ENCODE measurements at places on chromosomes 7 and 10. TPM values are rescaled to one million over a fixed set of nuclear protein-coding genes. Genes with fewer than 3 reads are reported as not detected.

Gene TUBAL3
- not detected for polyA plus RNA-seq

Gene FFAR4
- not detected for polyA plus RNA-seq

Gene HMX3
- not detected for polyA plus RNA-seq

Gene PRPF18
- polyA plus RNA-seq = 41.0 TPM

Gene TAS2R3
- polyA plus RNA-seq = not detected

Gene CUL2
- polyA plus RNA-seq = 26.5 TPM

Gene NUTM2A
- polyA plus RNA-seq = 0.13 TPM

Gene H2AZ2
- 202 TPM for polyA plus RNA-seq

Gene LIPF
- polyA plus RNA-seq = not detected

Gene ELN
- not detected for polyA plus RNA-seq

Gene FOXI2
- not detected for polyA plus RNA-seq

Gene ORAI2
- 33.5 TPM for polyA plus RNA-seq

Gene PVRIG
- 81.0 TPM for polyA plus RNA-seq

Gene SDK1
- polyA plus RNA-seq = 0.58 TPM

Gene HSPA14
- 14.9 TPM for polyA plus RNA-seq

Gene SPOCK2
- polyA plus RNA-seq = 200 TPM

Gene OR6B1
- polyA plus RNA-seq = not detected

Gene PCGF6
- polyA plus RNA-seq = 7.9 TPM

Gene MAGI2
- not detected for polyA plus RNA-seq

Gene MOGAT3
- not detected for polyA plus RNA-seq

Gene PDE6C
- not detected for polyA plus RNA-seq

Gene TMEM236
- polyA plus RNA-seq = 0.02 TPM

Gene NXPH1
- not detected for polyA plus RNA-seq

Gene LRRC17
- 0.39 TPM for polyA plus RNA-seq

Gene IGFBP3
- 1.3 TPM for polyA plus RNA-seq

Gene FLNC
- not detected for polyA plus RNA-seq

Gene ZWINT
- 9.5 TPM for polyA plus RNA-seq

Gene PPP1R17
- not detected for polyA plus RNA-seq

Gene LMOD2
- 0.13 TPM for polyA plus RNA-seq

Gene AOC1
- polyA plus RNA-seq = not detected

Gene EGR2
- not detected for polyA plus RNA-seq
